ENCODE measurements at places on chromosomes 3 and 15.

- no peak for DNase-seq
Measured at GRCh38 chr15:28890711-28891495, 5.1 kb downstream of the APBA2 start.

DNA sequence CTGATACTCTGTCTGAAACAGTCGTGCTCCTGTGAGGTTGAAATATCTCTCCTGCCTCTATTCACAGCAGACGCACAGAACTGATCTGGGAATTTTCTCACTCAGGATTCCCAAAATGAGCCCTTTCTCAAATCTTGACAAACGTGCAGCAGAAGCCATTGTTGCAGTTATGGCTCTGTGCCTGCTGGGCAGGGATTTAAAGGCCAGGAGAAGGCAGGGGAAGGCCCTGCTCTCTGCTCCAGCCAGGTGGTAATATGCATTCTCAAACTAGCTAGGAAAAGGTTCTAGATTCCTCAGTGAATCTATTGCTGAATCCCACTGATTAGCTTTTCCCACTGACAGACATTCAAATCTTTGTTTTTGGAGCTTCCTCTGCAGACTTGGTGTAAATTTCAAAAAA is 2.2 kb downstream of the MINAR1 start:
- DNase-seq, result no peak

- no peak for DNase-seq
Measured at GRCh38 chr3:186251948-186252619, 110.0 kb downstream of the DGKG start.

DNA sequence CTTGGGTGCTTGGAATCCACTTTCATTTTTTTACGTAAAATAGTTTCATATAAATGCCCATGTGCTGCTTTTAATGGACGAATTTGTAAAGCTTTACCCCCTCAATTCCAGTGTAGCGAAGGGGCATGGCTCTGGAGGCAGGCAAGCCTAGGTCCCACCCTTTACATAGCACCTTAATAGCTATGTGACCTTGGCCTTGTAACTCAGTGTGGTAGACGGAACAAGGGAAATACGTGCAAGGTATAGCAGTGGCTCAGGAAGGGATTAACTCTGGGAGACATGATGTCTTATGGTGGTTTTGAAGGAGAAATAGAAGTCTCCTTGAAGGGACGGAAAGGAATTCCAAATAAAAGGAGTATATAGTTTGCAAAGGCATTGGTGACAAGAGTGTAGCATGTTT is 1.4 kb downstream of the SEC61A1 start:
- DNase-seq, result no peak

GRCh38 chr3:38687321-38687720 is 37.8 kb upstream of the SCN5A start:
- no peak for DNase-seq

DNA sequence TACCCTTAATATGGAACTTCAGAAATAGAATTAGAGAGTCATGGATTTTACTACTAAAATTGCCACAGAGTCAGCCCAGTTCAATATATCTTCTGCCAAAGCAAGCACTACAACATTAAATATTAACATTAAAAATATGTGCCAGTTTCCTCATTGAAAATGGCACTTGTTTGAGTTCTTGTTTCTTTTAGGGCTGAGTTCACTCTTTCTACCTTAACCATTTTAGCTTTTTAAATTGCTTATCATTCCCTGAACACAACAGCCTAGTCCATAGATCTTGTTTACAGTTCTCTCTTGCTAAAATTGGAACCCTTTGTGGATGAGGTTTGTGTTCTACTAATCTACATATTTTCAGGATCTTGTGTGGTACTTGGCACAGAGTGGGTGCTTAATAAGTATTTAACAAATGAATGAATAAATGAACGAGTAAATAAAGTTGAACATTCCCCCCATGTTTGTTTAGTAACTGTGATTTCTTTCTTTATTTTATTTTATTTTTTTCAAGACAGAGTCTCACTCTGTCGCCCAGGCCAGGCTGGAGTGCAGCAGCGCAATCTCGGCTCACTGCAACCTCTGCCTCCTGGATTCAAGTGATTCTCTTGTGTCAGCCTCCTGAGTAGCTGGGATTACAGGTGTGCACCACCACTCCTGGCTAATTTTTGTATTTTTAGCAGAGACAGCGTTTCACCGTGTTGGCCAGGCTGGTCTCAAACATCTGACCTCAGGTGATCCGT is 46.0 kb upstream of the SLC7A14 start:
- DNase-seq, result no peak

DNA sequence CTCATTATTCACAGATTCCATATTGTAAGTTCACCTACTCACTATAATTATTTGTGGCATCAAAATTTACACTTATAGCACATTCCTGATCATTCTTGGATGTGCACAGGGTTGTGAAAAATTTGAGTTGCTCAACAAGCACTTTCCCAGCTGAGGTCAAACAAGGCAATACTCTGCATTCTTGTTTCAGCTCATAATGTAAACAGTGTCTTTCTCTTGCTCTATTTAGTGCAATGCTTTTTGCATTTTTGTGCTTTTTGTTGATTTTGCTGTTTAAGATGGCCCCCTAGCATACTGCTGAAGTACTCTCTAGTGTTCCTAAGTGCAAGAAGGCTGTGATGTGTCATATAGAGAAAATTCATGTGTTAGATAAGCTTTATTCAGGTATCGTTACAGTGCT is 66.7 kb upstream of the TNIK start:
- no peak for DNase-seq

GRCh38 chr15:73886717-73887345 is 13.5 kb downstream of the TBC1D21 start:
- DNase-seq, result no peak

- no peak for DNase-seq
Measured at GRCh38 chr3:12922306-12922705, 80.9 kb upstream of the RPL32 start.

- no peak for DNase-seq
Measured at GRCh38 chr15:23912191-23912590, 225.1 kb upstream of the NDN start.

DNA sequence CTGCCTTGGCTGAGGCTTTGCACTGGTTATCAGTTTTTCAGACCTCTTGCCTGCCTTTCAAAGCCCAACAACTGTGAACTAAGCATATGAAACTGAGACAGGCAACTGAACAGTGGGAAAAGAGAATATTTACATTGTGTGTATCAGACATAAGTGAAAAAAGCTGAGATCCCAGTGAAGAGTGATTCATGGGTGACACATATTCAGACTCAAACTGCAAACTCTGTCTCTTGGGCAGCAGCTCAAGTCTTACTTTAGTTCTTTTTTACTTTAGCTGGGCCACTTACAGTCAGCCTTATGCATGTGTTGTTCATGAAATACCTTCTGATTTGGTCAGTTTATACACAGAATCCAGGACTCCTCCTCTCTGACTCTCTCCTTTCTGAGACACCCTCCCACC is 19.2 kb downstream of the SUCLG2 start:
- no peak for DNase-seq

- DNase-seq, result no peak
Measured at GRCh38 chr3:18301781-18302180, 123.4 kb downstream of the SATB1 start.

DNA sequence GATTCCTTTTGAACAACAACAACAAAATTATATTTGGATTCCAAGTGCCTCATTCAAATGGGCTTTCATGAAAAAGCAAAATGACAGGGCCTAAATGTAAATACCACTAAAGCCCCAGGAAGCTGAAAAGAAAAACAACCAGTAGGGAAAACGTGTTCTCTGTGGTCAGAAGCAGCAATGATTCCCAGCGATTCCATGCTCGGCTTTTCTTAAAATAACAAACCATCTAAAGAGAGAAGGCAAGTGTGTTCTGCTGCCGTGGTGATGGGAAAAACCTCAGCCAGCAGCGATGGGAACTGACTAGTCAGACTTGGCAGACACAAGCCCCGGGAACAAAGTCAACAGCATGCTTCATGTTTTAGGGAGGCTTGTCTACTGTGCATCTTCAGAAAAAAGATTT is 153.6 kb downstream of the TNIK start:
- no peak for DNase-seq

GRCh38 chr3:42090973-42091731 is at the start of gene TRAK1:
TRAK1 (plus strand) TSS chr3:42091357; CDS start chr3:42091470, 113 bp downstream.
- DNase-seq, result no peak

GRCh38 chr3:95097493-95097892 is 1034.6 kb downstream of the NSUN3 start:
- DNase-seq, result no peak

- no peak for DNase-seq
Measured at GRCh38 chr3:141335531-141336061, 32.7 kb upstream of the ZBTB38 start.

DNA sequence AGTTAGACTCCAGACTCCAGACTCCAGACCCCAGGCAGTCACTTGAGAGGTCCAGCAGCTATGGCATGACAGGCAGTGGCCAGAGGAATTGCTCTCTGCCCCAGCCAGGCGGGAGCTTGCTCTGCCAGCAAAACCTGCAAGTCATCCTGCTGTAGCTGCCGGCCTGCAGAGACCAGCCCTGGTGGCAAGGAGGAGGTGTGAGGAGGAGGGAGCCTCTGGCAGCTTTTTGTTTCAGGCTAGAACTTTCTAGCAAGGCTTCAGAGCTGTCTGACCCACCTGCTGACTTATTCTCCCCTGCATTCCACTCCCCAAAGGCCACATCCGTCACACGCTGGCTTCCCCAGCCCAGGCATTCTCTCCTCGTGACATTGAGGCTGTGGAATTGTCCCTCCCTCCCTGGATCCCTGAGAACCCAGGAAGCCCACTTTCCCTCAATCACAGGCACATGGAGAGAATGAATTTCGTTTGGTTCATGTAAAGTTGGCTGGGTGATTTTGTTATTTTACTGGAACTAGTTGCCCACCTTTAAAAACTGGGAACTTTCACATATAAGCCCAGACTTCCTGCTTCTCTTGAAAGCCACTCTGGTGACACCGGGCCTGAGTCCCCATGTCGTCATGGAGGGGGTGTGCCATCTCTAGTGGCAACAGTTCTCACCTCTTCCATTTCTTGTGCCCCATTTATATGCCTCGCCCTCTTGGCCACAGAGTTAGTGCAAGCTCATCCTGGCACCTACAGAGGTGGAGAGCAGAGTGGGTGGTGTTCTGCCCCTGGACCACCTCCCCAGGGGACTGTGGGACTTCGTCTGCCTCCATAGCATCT is 82.7 kb downstream of the ABHD5 start:
- no peak for DNase-seq

DNA sequence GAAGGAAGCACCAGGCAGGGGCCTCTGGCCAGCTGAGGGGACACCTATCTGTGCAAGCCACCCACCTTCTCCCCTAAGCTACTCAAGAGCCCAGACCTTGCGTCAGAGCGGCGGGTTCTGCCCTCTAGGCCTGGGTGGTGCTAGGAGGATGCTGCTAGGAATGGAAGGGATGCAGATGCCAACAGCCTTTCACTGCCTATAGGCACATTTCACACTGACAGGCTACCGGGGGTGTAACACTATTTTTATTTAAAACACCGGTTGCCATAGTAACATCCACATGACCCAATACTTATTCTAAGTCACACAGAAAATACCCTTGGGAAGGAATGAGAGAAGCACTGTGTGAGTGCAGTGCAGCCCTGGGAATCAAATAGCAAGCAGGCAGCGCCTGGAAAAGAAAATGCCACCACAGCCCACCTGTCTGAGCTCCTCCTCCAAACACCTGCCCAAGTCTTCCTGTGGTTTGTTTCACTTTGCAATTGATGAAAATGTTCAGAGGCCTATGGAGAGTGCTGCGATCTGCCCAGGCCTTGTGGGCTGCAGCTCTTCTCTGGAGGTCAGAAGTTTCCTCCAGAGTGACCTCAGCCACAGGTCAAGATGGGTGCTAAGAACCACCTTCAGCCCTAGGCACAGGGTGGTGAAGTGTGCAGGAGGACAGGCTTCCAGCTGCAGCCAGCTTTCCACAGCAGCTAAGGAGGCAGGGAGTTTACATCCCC is 113.5 kb upstream of the TOPAZ1 start:
- DNase-seq, result no peak

DNA sequence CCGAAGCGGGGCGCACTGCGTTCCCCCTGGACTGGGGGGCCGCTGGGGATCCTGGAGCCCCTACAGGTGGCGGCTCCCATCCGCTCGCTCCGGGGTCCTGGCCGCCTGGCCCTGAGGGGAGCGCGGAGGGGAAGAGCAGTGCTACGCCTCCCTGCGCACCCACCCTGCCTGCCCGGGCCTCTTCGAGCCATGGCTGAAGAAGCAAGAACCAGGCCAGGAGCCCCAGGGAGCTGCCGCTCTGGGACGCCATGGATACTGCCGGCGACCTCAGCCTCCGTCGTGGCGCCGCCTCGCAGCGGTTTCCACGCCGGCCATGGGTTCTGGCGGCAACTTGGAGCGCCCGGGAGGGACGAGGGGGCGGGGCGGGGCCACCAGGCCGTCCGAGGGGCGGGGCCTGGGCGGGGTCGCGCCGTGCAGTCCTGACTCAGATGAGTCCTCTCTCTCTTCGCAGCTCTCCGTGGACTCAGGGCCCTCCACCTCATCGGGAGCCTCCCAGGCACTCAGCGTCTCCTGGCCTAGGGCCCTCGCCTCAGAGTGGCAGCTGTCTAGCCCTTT is 50.9 kb downstream of the MYL3 start:
- DNase-seq, result peak; percentile 48

DNA sequence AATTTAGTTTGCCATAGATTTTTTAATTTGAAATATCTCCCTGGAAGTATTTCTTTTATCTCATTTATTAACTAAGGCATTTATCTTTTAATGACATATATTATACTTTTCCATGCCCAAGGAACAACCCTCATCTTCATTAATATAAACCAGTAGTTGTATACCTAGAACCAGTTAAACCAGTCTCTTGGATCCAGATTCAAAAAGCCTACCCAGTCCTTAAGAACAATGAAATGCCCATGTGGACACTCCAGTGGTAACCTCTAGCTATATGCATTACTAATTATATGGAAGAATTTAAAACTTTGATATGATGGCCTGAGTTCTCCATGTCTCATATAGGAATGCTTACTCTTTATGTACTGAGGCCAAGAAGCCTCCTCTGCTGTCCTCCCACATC is 4.8 kb downstream of the SIDT1 start:
- DNase-seq, result no peak

GRCh38 chr3:86969500-86970189 is 21.3 kb downstream of the VGLL3 start:
- DNase-seq, result no peak

DNA sequence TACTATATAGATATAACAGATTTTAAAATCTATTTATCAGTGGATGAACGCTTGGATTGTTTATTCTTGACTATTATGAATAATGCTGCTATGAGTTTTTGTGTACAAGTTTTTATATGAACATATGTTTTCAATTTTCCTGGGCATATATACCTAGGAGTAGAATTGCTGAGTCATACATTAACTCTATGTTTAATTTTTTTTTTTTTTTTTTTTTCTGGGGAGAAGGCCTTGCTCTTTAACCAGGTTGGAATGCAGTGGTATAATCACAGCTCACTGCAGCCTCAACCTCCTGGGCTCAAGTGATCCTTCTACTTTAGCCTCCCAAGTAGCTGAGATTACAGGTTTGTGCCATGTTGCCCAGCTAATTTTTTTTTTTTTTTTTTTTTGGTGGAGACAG is 9.1 kb downstream of the CIDEC start:
- no peak for DNase-seq

Data from GM12892 (cell line).